Astrocyte of the hippocampus (primary cell): ENCODE measurements at places on chromosomes 3 and 15.
A peak's percentile ranks its signal among the peaks of the same experiment; 100 is the strongest.

DNA sequence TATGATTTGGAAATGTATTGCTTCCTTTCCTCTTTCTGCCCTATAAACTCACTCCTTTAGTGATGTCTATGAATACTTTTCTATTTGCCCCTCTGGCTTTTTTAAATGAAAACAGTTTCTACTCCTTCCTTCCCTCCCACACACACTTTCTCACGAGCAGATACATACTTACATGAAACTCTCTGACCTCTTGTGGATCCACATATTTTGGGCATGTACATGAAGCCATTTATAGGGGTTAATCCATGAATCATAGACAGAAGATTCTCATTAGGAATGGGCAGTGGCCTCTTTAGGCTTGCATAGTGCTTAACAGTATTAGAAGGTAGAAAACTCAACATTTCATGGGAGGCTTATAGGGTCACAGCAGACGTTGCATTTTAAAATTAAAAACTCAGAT lies 24.8 kb downstream of the ANAPC13 start:
- peak; percentile 22 for DNase-seq

DNA sequence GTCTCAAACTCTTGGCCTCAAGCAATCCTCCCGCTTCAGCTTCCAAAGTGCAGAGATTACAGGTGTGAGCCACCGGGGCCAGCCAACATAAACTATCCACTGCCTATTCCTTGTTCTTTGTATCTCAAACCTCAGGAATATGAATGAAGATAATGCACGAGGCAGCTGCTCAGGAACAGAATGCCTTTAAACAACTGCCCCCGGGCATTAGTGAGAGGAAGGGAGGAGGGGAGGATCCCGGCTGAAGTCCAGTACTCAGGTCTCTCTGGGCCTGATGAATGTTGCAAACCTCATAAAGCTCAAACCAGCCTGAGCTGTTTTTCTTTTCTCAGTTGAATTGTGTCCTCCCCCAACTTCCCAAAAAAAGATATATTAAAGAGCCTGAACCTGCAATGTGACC lies 26.9 kb upstream of the MTMR14 start:
- no peak for DNase-seq

DNA sequence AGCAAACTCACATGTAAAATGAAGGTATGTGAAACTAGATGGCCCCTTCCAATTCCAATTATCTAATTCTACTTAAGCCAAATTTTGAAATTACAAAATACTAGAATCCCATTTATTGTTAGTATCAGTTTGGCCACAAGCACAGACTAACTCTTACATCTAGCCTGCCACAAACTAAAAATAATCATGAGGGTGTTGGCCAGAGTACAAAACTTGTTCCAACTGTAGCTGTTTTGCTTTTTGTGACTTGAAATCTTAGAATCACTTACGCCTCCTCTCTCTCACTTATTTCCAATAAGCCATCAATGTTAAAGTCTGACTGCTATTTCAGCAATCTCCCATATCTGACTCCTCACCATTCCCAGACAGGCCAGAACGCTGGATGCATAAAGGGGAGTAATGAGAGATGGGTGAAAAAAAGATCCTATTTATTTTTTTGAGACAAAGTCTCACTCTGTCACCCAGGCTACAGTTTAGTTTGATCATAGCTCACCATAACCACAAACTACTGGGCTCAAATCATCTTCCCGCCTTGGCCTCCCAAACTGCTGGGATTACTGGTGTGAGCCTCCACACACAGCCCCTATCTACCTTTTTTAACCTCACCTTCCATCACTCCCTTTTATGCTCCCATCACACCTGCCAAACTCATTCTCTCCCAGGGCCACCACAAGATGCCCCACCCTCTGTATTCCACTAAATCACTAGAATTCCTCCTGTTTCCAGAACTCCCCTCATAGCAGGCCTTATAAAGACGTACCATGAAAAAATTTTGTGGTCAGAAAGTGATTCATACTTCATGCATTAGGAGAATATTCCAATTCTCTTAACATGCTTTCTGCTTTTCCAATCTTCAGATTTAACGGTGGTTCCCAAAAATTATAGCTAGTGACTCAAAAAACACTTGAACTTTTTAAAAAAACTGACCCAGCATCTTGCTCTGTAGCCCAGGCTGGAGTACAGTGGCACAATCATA lies 36.5 kb downstream of the ATOSA start:
- peak; percentile 63 for DNase-seq

DNA sequence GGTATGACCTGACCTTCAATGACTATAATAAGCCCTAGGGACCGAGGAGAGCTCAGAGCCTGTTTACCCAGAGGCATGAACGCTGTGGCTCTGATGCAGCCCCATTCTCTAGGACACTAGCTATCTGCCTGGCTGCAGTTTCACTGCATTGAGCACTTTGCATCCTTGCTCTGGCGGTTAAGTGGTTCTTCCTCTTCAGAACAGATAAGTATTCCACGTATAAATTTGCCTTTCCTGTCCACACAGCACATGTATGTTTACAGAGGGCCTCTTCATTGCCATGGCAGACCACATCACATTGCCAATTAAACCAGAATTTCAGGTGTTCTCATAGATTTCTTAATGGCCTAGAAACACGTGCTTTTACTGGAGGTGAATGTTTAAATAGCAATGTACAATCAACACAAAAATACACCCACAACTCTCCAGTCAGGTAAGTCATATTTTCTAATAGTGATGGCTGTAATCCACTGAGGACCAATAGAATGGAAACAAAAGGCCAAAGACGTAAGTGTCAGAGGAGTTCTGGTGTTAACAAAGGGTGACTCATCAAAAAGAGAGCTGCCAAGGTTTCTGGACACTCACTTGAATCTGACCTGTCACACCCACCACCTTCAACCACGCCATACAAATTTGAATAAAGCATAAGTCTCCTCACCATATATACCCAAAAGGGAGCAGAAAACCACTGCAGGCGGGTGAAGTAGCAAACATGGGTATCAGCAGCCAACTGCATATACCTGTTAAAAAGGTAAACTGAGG lies 553.4 kb downstream of the OCA2 start:
- DNase-seq, result peak; percentile 27

DNA sequence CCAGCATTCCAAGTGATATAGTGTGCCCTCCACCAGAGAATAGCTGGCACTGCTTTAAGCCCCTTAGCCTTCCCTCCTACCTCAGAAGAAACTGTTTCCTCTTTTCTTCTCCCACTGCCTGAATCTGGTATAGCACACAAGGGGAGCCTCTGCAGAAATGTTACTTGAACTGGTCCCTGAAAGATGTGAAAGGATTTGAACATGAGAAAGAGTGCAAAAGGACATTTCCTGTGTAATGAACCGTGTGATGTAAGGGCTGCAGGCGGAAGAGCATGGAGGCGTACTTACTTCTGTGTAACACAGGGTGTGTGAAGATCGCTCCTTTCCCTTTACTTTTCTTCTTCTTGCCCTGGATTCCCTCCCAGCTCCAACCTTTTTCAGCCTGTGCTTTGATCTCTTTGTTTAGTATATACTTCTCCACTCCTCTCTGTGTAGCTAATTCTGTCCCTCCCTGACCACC lies 8.4 kb downstream of the TMOD3 start:
- peak; percentile 32 for DNase-seq

DNA sequence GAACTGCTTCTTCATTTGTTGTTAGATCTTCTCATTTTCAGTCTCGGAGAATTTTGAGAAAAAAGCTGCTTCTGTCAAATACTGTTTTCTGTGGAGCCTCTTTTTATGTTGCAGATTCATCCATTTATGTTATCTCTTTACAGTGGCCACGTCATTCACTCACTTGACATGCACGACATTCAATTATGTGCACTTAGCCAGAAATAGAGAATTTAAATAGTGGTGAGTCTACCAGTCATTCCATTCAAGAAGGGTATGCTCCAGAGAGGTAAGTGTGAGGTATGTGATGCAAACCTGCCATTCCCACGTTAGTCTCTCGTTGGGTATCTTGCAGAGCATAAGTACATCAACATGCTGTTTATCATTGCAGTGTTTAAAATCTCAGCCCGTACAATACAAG lies 9.8 kb downstream of the ARPP19 start:
- no peak for DNase-seq

DNA sequence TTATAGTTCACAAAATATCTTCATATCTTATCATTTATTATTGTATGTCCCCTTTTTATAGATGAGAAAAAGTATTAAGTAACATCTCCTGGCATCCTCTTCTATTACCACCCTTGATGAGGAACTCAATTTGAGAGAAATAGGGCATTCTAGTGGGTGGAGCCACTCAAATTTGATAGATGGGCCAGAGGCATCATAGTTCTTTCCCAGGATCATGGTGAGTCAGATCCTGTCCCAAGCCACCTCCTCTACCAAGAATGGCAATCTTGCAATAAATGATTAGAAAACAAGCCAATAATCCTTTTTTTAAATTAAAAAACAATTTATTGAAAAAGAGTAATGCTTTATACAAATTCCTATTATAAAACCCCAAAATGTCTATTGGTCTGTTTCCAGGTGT lies 16.8 kb downstream of the CLDN1 start:
- no peak for DNase-seq

DNA sequence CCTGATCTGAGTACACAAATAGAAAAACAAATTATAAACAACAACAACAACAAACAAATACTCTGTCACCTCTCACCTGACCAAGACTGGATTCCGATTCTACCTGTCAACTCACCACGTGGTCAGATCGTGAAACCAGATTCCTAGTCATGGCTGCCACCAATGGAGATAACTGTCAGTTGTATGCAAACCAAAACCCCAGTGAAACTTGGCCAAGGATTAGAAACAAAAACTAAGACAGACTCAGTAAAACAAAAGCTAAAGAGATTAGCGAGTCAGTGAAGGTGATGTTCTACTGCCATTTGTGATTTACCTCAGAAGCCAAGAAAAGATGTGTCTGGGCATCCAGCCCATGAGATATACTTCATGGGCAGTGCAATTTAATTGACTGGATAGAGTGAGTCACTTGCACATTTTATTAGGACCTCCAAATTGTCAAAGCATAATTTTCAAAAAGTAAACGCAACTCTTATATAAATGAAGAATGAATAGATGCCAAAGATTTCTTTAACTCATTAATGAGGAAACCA lies 31.1 kb downstream of the PHLDB2 start:
- DNase-seq, result peak; percentile 39

- DNase-seq, result no peak
These were observed 40.4 kb upstream of the LIMD1 start for GRCh38 chr3:45554006-45554666.

- DNase-seq, result peak; percentile 84
These were observed 204.6 kb upstream of the STRIT1 start for GRCh38 chr3:155497930-155498647.

DNA sequence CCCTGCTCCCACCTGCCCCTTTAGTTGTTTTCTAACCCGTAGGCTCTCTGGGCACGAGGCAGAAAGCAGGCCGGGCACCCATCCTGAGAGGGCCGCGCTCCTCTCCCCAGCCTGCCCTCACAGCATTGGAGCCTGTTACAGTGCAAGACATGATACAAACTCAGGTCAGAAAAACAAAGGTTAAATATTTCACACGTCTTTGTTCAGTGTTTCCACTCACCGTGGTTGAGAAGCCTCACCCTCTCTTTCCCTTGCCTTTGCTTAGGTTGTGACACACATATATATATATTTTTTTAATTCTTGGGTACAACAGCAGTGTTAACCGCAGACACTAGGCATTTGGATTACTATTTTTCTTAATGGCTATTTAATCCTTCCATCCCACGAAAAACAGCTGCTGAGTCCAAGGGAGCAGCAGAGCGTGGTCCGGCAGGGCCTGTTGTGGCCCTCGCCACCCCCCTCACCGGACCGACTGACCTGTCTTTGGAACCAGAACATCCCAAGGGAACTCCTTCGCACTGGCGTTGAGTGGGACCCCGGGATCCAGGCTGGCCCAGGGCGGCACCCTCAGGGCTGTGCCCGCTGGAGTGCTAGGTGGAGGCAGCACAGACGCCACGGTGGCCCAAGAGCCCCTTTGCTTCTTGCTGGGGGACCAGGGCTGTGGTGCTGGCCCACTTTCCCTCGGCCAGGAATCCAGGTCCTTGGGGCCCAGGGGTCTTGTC lies 48.5 kb downstream of the PGPEP1L start:
- DNase-seq, result no peak

DNA sequence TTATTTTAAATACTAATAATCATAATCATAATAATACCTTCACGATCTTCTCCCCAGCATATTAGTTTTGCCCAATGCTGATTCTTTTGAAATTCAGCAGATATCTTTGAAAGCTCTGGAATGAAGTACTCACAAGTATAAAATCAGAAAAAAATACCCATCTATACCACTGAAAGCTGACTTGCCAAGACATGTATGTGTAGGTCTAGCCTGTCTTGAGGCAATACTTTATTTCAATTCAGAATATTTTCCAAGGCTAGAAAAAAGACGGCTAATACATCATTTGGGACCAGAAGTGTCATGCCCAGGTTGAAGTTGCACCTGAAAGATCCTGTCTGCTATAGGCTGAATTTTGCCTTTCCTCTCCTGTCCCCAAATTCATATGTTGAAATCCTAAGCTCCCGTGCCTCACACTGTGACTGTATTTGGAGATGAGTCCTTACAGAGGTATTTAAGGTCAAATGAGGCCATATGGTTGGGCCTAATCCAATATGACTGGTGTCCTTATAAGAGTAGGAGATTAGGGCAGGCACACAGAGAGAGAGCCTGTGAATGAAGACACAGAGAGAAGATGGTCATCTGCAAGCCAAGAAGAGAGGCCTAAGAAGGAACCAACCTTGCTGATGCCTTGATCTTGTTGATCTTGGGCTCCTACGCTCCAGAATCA lies 255.9 kb upstream of the CMC1 start:
- no peak for DNase-seq

GRCh38 chr3:64550745-64551144 lies 137.1 kb downstream of the ADAMTS9 start:
- DNase-seq, result no peak

DNA sequence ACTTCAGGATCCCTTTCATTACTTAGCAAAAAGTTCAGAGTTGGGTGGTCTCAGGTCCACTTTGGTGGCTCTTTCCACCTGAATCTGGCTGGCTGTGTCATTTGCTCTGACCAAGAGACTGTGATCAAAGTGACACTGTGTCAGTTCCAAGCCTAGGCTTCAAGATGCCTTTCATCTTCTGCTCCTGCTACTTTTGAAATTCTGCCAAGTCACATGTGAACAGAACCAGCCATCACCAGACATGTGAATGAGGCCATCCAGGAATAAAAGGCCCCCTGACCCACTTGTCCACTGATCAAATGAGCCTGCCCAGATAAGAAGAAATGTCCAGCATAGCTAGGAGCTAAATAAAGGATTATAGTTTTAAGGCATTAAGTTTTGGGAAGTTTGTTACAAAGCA lies 132.2 kb downstream of the OSBPL10 start:
- DNase-seq, result no peak

GRCh38 chr3:52350416-52350815 lies 34.3 kb downstream of the DNAH1 start:
- no peak for DNase-seq

- DNase-seq, result peak; percentile 86
These were observed 27.9 kb downstream of the FBN1 start for GRCh38 chr15:48617619-48618018.

DNA sequence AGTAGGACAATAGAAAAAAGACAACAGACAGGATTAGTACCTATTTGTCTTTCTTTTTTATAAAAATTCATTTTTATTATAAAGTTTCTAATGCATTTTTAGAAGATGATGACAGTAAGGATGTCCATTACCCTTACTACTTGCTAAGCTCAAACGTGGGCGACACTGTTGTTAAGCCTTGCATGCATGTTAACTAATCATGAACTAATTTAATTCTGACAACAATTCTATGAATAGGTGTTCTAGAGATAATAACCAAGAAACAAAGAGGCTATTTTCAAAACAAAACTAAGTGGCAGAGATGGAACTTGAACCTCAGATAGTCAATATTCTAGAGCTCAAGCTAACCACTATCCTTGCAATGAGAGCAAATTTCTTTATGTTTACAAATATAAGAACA lies 247.9 kb downstream of the GBE1 start:
- DNase-seq, result no peak
